AG10803 (cell line): ENCODE measurements at places on chromosomes 6 and 20.

GRCh38 chr6:10655508-10656055 is 38.8 kb downstream of the C6orf52 start:
- no peak for DNase-seq

DNA sequence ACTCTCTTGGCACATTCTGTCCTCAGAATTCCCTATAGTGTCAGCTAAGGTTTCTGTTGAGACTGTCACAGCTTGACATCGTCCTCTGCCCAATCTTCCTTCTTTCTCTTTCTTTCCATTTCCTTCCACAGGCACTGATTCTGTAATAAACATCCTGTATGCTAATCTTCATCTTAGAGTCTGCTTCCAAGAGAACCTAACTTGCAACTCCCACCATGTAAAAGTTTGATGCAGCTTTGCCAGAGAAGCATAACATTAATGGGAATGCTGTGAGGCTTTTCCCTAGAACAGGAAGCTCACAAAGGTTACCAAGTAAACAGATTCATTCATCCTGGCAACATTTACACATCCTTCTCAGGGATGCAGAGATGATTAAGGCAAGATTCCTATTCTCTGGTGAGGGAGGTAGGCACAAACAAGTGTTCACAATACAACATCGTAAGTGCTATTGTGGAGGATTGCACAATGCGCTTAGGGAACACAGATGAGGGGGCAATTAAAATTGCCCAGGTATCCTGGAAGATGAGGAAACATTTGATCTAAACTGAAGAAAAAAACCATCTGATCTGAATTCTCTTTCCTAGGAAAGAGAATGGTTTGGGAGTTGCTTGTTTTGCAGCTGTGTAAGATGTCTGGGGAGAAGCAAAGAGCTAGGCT is 74.7 kb downstream of the GRM1 start:
- no peak for DNase-seq

DNA sequence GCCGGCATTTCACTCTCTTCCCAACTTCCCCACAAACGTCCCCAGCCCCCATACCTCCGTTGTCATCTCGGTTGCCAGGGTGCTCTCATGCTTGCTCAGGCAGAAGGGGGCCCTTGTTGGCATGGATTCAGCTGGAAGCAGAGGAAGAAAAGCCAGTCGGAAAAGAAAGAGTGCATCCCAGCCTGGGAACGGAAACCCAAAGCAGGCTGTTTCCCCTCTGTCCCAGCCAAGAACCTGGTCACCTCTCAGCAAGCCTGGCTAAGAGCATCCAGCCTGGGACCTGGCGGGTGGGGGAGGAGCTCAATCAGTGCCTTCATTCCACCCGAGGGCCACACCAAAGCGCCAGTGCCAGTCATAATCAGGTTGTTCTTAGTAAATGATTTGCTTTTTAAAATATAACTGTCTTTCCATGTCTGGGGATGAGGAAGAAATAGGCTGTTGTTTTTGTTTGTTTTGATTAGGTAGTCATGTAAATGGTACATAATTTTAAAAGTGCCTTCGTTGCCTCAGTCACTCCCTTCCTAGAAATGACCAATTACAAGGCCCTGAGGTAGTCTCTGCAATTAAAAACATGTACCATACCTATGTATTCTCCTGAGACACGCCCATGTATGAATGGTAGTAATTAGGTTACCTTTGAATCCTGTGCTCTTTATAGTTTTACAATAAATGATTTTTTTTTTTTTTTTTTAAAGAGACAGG is 21.1 kb downstream of the CHMP4B start:
- DNase-seq: peak; percentile 15

DNA sequence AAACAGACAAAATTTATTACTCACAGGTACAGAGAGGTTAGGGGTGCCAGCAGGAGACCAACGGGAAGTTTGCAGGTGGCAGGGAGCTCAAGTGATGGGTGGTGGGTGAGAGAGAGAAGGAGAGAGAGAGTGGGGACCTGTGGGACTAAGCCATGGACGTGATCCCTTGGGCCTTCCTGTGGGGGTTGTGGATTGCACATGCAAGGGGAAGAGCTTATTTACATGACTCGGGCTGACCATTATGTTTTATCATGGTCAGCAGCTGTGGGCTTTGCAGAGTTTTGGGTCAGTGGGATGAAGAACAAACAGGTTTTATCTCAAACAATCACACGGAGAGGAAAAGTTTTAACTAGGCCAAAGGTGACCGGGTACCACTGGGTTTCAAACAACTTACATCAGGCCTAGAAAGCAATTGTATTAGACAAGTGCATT is 156.2 kb upstream of the EXOC2 start:
- no peak for DNase-seq

- DNase-seq: no peak
These were observed 9.8 kb upstream of the POM121L2 start for GRCh38 chr6:27321901-27322300.

DNA sequence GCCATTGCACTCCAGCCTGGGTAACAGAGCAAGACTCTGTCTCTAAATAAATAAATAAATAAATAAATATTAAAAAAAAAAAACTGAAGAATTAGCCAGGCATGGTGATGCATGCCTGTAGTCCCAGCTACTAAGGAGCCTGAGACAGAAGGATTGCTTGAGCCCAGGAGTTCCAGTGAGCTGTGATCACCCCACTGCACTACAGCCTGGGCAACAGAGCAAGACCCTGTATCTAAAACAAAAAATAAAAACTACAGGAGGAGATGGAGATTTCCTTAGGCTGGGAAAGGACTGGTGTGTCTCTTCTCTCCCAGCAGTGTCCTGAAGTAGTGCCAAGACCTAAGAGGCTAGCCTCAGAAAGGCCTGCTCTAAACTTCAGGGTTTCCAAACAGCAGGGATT is 8.1 kb upstream of the GTF3C6 start:
- no peak for DNase-seq

- DNase-seq: no peak
These were observed 273.9 kb upstream of the CHD6 start for GRCh38 chr20:41892031-41892430.

DNA sequence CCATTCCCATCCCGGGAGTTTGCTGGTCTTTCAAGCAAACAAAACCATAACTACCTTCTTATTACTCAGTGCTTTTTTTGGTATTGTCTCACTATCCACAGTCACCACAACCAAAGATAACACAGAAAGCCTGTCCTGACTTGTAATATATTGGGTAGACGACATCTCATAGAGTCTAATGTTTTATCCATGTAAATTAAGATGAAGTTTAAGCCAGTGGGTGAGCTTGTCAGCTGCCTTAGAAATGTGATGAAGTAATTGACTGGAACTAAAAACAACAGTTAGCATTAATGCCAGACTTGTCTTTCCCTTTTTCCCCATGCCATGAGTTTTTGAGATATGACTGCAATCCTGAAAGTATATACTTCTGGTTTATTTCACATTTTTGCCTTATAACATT is 282.7 kb upstream of the PRDM1 start:
- peak; percentile 53 for DNase-seq

- no peak for DNase-seq
These were observed 8.8 kb downstream of the TMEM151B start for GRCh38 chr6:44278774-44279697.

DNA sequence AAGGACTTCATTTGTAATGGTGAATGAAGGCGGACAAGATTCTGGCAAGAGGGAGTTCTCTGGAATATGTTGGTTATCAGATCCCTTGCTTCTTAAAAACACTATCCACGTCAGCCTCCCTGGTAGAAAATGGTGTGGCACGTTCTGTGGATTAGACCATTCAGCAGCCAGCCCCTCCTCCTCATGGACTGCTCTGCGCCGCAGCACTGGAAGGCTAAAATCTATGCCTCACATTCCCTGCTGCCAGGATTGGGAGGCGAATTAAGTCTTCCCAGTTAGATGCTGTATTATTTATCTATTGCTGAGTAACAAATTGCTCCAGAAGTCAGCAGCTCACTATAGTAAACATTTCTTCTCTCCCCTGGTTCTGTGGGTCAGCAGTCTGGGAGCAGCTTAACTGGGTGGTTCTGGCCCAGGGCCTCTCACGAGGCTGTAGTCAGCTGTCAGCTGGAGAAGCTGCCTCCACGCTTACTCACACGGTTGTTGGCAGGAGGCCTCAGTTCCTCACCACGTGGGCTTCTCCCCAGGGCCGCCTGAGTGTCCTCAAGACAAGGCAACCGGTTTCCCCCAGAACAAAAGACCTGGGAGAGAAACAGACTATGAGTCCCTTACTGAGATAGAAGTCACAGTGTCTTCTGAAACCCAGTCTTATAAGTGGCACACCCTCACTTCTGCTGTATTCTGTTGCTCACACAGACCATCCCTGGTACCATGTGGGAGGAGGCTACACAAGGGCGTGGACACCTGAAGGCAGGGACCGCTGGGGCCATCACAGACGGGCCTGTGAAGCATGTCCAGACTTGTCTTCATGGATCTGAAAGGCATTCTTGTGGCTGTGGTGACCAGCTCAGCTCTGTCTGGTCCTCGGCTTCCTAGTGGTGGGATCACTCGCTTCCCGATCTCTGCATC is 101.0 kb downstream of the NRN1 start:
- DNase-seq: peak; percentile 98

GRCh38 chr6:32290886-32291450 is 67.1 kb upstream of the NOTCH4 start:
- DNase-seq: peak; percentile 12

DNA sequence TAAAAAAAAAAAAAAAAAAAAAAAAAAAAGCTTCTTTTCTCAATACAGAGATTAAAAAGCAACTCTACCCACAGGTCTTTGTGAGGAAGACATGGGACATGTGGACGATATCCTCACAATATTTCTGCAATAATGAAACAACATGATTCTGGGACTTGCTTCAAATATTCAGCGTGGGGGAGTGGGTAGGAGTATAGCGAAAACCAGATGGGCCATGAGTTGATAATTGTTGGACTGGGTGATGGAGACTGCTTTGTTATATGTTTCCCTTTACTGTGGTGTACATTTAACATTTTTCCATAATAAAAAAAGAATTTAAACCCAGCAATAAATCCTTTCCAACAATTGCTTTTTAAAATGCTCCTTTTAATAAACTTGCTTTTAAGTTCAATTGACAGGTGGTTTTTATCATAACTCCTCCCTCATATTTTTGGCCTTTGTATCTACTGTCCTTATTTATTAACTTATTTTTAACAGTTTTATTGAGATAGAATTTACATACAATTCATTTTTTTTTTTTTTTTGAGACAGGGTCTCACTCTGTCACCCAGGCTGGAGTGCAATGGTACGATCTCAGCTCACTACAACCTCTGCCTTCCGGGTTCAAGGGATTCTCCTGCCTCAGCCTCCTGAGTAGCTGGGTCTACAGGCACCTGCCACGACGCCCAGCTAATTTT is 40.4 kb upstream of the ARFGEF2 start:
- DNase-seq: peak; percentile 16

- DNase-seq: no peak
These were observed 64.4 kb downstream of the FILIP1 start for GRCh38 chr6:75429061-75429703.

DNA sequence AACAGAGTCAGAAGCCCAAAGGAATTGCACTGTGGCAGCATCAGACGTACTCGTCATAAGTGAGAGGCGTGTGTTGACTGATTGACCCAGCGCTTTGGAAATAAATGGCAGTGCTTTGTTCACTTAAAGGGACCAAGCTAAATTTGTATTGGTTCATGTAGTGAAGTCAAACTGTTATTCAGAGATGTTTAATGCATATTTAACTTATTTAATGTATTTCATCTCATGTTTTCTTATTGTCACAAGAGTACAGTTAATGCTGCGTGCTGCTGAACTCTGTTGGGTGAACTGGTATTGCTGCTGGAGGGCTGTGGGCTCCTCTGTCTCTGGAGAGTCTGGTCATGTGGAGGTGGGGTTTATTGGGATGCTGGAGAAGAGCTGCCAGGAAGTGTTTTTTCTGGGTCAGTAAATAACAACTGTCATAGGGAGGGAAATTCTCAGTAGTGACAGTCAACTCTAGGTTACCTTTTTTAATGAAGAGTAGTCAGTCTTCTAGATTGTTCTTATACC is 55.8 kb downstream of the VAPB start:
- DNase-seq: no peak
